ENCODE measurements at places on chromosomes 7 and 10.

GRCh38 chr10:50470798-50471582 lies 152.8 kb downstream of the SGMS1 start:
- no peak for DNase-seq

- no peak for DNase-seq
These were observed 40.6 kb downstream of the TMEM60 start for GRCh38 chr7:77757589-77757988.

DNA sequence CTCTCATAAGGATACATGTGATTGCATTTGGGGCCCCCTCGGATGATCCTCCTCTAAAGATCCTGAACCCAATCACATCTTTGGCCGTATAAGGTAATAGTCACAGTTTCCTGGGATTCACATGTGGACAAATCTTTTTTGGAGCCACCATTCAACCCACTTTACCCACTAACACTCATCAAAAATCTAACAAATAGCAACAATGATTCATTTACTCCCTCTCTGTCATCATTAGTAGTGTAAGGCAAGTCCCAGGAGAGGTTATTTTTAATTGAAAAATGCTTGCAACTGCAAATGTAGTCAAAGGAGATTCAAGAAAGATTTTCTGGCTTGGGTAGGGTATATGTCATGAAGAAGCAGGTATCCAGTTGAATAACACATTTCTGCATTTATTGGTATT lies 9.9 kb upstream of the SMKR1 start:
- no peak for DNase-seq

- no peak for DNase-seq
These were observed 186.2 kb upstream of the INHBA start for GRCh38 chr7:41889040-41889439.

DNA sequence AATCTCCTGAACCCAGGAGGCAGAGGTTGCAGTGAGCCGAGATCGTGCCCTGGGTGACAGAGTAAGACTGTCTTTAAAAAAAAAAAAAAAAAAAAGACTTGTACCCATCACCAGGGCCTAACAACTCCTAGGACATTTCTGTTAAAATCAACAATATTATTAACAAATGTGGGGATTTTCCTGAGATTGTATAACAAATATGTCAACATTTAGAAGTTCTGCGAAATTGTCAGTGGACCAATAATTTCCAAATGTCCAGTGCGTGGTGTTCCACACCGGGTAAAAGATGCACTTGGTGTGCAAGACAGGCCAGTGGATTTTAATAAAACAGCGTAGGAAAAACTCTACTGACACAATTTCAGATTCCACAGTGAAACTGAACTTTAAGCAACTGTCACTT lies 71.1 kb downstream of the TNS3 start:
- DNase-seq = no peak

DNA sequence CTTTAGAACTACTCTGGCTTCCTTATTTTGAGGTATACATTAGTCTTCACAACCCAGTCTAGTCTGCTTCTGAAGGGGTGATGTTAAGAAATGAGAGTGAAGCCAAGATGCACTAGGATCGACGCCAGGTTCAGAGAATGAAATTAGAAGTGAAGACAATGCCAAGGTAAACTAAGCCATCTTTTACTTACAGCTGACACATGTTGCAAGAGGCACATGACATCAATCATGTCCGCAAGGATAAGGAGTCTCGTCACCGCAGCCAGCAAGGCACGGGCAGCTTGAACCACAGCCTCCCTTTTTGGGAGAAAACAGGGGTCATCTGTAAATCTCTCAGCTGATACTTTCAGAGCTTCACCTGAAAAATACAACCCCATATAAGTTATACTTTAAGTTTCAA lies 156.7 kb downstream of the CTNNA3 start:
- no peak for DNase-seq

GRCh38 chr10:132878730-132879407 lies 63.5 kb downstream of the CFAP46 start:
- DNase-seq = no peak

DNA sequence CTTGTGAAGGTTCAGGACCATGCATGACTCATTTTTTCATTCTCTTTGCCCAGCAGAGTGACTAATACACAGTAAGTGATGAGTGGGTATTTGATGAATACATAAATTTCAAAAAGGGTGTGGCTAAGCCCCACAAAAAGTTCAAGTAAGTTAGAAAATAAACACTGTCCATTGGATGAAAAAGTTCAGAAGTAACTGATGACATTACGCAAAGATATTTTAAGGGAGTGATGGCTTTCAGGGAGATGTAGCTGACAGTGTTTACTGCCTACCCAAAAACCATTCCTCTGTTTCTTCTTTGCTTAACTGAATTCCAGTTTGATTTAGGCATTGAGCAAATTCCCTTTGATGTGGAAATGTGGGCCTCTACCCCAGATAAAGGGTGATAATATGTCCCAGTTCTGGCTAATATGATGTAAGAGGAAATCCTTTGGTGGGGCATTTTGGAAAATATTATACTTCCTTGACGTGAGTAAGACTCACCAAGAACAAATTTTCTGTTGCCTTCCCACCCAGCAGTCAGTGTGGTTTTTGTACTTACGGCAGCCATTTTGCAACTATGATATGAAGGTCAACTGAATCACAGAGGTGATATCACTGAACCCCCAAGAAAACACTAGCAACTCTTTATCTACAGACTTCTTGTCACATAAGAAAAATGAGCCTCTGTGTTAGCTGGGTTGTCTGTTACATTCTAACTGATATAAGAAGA lies 29.0 kb upstream of the EBLN1 start:
- DNase-seq = peak; percentile 39

- no peak for DNase-seq
These were observed 81.1 kb downstream of the RUNDC3B start for GRCh38 chr7:87709258-87709657.

- DNase-seq = no peak
These were observed 5.3 kb downstream of the PNLIPRP1 start for GRCh38 chr10:116596062-116596461.

DNA sequence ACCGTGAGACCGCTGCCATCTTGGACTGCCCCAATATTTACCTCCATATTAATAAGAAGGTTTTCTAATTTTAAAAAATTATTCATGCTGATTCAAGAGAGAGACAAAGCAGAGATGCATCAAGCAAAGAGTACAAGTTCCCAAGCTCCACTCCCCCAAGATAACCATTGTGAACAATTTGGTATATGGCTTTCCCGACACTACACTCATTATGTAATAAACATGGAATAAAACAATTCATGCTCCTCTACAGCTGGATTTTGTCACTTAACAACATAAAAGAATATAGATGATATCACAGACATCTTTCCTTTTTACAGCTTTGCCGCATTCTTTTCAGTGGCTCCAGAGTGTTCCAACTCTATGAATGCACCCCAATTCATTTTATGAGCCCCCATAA lies 307.6 kb downstream of the FGFR2 start:
- DNase-seq = no peak

- DNase-seq = no peak
These were observed 124.8 kb upstream of the PDLIM1 start for GRCh38 chr10:95415621-95416031.

DNA sequence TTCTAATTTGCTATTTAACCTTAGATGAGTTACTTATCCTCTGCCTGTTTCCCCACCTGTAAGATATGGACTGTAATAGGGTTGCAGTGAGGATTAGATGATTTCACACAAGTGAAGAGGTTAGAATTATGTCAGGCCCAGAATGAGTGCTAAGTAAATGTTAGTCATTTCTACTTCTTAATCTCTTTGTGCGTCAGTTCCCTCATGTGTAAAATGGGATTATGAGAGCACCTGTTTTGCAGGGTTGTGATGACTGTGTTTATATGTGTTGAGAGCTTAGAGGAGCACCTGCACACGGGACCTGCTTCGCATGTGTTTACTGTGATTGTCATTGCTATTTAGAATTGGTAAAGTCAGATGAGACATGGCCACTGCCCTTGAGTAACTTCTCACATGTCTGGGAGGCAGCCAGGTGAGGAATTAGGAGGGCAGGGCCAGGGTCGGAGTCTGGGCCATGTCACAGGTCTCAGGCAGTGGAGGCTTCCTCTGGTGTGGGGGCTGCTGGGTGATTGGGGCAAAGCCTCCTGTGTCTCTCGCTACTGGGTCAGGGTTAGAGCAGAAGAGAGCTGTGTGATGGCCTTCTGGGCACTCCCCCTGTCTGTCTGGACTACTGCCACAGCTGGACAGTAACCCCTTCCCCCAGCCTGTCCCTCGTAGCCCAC lies 106.7 kb downstream of the WDFY4 start:
- DNase-seq = no peak

DNA sequence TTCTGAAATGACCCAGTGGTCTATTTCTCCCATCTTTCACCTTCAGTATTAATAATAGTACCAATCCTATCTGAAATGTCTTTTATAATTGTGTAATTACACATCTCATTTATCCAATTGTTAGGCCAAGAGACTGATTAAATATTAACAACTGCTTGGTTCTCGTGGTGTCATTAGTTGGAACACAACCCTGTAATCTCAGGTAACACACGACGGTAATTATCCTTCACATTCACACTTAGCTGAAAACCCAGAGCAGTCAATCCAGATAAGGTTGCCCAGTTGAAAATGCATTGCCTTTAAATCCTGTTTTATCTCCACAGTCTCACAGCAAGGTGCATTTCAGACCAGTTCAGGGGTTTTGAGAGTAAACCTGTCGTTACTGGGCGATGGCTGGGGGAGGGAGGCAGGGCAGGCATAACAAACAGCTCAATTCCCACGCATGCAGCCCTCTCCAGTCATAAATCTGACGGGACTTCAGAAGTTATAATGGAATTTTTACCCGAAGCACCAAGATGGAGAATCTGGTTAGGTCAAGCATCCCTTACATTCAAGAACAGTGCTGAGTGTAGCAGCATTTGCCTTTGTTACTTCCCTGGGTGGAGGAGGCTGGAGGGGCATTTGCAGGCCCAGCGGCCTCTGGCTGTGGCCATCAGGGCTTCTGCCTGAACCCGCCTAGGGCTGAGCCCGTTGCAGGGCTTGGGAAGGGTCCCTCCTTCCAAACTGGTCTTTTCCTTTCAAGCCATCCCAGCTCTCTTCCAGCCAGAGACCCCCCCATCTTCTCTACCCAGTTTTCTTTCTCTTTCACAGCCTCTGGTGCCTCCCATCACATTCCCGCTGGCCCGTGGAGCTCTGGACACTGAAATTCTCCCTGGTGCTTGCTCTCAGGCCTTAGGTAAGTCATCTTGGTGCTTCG lies 201.0 kb upstream of the LYZL2 start:
- DNase-seq = no peak

DNA sequence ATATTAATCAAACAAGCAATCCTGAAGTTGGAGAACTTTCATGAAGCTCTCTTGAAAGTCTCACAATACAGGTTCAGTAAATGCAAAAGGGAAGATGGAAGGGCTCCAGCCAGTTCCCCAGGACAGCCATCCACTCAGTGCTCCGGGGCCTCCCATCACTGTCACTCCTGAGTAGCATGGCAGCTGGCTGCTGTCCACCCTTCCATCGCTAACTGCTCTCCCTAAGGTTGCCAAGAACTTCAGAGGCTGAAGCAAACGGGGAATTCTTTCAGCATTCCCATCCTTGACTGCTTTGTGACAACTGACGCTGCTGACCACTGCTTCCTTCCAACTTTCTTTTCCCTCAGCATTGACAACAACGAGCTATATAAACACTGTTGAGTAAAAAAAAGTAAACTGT lies 69.1 kb downstream of the VPS41 start:
- DNase-seq = no peak

DNA sequence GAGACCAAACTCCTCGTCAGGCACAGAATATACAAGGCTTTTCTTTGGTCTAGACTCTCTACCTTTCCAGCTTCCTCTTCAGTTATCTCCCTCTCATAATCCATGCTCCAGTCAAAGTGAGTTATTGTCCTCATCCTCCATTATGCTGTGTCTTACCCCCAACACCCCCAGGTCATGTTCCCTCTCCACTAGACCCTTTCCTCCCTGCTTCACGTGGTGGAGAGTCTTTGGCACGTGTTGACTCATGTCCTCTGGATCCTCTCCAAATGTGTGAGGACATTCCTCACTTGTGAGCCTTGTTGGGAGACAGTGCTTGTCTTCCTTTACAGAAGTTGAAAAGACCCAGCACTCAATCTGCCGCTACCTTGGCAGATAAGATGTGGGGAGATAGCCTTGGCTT lies 36.0 kb upstream of the DLD start:
- no peak for DNase-seq

- DNase-seq = no peak
These were observed 5.5 kb downstream of the IGFBP3 start for GRCh38 chr7:45915606-45916005.

GRCh38 chr7:11910253-11910652 lies 78.3 kb upstream of the THSD7A start:
- no peak for DNase-seq

- DNase-seq = no peak
These were observed 430.2 kb downstream of the PTPRN2 start for GRCh38 chr7:158157460-158157859.

GRCh38 chr7:100911484-100911883 lies 15.8 kb upstream of the ACHE start:
- DNase-seq = no peak

GRCh38 chr10:4650582-4650981 lies 175.4 kb upstream of the AKR1E2 start:
- no peak for DNase-seq

DNA sequence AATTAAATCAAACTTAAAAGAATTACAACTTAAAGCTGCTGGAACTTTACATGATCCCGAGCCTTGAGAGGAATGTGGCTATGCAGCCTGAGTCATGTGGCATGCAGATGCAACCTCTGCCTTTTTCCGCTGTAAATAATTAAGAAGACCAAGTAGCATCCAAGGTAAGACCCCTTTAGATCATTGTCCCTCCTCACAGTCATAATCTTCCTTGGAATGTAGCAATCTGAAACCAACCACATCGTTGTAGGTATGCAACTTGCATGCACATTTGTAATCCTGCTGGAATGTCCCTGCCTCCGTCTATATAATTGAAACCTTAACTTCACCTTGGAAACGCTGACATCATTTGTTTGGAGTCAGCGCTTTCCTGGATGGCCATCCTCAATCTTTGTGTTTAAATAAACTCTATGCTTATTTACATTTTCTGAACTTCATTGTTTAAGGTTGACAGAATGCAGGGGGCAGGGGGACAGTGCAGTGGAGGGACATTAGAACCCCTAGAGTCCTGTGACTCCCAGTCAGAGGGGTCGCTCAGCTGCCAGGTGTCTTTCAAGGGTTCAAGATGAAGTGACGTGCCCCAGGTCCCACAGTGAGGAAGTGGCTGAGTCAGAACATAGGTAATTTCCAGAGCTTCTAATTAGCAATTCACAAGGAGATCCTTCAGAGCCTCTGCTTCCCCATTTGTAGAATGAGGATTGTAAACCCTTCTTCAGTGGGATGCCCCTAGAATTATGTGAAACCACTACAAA lies 110.7 kb downstream of the RALA start:
- DNase-seq = no peak

GRCh38 chr10:1078668-1079067 lies 22.5 kb downstream of the WDR37 start:
- no peak for DNase-seq

- peak; percentile 29 for DNase-seq
These were observed 29.5 kb upstream of the ARHGAP22 start for GRCh38 chr10:48634198-48634983.

Data from stimulated activated CD4-positive, alpha-beta T cell treated with anti-CD3 and anti-CD28 coated beads, Interleukin-1b, Interleukin-23, amount 100 ng/mL, for 4 hours (primary cell).